ENCODE measurements at places on chromosomes 16 and 17.
A peak's percentile ranks its signal among the peaks of the same experiment; 100 is the strongest.

GRCh38 chr16:7946142-7946541 lies 613.5 kb downstream of the RBFOX1 start:
- no peaks in the 10 kb centered on the region for H3K27me3 ChIP-seq
- no peaks in the 10 kb centered on the region for H3K4me1 ChIP-seq
- no peak for DNase-seq

GRCh38 chr16:84449156-84450140 lies 55.0 kb downstream of the MEAK7 start:
- peaks cover 35% of the 10 kb centered on the region for H3K27me3 ChIP-seq
- no peak for DNase-seq
- no peaks in the 10 kb centered on the region for H3K4me1 ChIP-seq
- H3K4me3 ChIP-seq = no peak overlapping the region
- H3K36me3 ChIP-seq = no peaks in the 10 kb centered on the region
- no peak overlapping the region for H3K27ac ChIP-seq

DNA sequence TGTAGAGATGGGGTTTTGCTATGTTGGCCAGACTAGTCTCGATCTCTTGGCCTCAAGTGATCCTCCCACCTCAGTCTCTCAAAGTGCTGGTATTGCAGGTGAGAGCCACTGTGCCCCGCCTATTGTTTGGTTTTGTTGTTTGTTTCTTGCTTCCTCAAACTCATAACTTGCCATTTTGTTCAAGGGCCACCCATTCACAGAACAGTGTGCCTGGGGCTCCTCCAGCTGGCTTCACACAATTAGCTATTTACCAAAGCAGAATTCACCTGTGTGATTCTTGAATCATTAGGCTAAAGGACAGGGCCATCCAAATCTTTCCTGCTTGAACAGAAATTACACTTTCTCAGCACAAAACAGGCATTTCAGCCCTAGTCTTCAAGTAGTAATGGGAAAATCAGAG lies 7.2 kb downstream of the ABHD15 start:
- no peak overlapping the region for H3K27ac ChIP-seq
- no peaks in the 10 kb centered on the region for H3K36me3 ChIP-seq
- H3K4me1 ChIP-seq = peaks cover 12% of the 10 kb centered on the region
- H3K27me3 ChIP-seq = no peaks in the 10 kb centered on the region

DNA sequence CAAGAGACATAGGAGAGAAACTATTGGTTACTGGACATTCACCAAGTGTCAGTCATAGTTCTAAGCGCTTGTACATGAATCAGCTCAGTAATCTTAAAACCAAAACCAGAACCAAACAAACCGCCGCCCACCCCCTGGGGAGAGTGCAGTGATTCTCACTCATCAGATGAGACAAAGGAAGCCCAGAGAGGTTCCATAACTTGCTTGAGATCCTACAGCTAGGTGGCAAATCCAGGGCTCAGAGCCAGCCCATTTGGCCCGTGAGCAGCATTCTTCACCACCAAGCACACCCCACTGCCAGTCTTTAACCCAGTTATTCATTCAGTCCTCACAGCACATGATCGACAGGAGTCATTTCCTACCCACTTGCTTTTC lies 37.2 kb upstream of the RGS9 start:
- H3K36me3 ChIP-seq = no peaks in the 10 kb centered on the region
- H3K4me3 ChIP-seq = peak overlapping the region; percentile 67
- peak overlapping the region; percentile 83 for H3K27ac ChIP-seq
- no peaks in the 10 kb centered on the region for H3K4me1 ChIP-seq

DNA sequence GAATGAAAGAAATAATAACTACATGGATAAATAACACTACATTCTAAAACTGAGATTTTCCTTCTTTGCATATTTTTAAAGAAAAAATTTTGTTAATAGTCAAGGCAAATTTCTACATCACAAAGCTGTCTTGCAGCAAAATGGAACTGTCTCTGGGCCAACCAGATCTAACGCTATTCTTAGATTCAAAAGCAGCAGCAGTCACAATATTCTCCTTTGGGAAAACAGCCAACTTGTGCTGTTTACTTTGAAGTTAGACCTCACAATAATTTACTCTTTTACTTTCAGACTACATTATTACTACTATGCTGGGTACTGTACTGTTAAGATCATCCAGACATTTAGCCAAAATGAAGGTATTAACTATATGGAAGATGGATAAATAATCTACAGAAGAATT lies 189.1 kb downstream of the CEP112 start:
- H3K27me3 ChIP-seq = no peaks in the 10 kb centered on the region
- peaks cover 12% of the 10 kb centered on the region for H3K4me1 ChIP-seq
- no peak for DNase-seq
- H3K27ac ChIP-seq = no peak overlapping the region
- H3K36me3 ChIP-seq = no peaks in the 10 kb centered on the region
- no peak overlapping the region for H3K4me3 ChIP-seq

- H3K27me3 ChIP-seq = no peaks in the 10 kb centered on the region
- H3K4me3 ChIP-seq = no peak overlapping the region
- no peak for DNase-seq
- H3K4me1 ChIP-seq = no peaks in the 10 kb centered on the region
- no peak overlapping the region for H3K27ac ChIP-seq
These were observed 1.6 kb upstream of the ASPA start for GRCh38 chr17:3474212-3474611.
